ENCODE measurements at places on chromosomes 1 and 21.

GRCh38 chr1:203178821-203179666 lies 3.4 kb upstream of the MYBPH start:
- no peak for DNase-seq

- DNase-seq, result no peak
Measured at GRCh38 chr1:10862743-10863335, 66.4 kb upstream of the CASZ1 start.

- DNase-seq, result peak; percentile 79
Measured at GRCh38 chr1:2194319-2194897, at the start of gene FAAP20. Gene FAAP20 (minus strand): TSS chr1:2194772. CDS start chr1:2194749, 23 bp downstream.

DNA sequence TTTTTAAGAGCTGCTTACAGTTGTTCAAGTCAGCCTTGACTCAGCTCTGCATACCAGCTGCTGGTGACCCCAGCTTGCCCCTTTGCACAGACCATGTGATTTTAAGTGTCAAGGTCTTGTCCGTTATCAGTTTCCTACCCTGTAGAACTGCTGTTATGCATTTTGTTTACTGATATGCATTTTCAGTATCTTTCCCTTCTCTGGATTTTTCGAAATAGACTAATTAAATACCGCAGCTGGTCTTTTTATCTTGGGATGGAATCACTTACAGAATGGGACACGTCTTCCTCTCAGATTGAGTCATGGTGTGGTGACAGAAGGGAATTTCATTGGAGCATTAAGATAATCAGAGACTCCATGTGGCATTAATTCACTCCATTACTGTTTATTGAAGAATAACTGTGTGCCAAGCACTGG lies 145.6 kb downstream of the FMN2 start:
- no peak for DNase-seq

DNA sequence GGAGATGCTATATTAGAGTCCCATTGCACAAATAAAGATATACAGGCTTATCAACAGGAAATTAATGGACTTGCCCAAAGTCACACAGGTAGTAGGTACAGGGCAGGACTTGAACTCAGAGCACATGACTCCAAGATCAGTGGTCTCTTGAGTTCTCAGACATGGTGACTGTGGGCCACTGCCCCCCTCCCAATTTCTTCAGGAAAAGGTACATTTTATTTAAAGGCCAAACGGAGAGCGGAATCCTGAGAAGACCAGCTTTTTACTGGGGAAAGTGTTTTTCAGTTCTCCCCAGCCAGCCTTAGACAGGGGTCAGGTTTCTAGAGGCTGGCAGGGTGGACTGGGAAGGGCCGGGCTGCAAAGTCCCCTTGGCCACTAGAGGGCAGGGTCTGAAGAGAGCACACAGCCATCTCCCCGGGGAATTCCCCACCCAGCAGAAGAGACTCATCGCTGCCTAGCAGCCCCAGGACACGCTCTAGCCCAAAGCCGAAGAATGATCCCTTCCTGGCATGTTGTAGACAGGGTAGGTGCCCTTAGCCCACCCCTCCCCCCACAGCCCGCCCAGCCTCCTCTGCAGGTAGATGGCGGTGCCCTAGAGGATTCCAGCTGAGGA lies 29.7 kb downstream of the ACP6 start:
- DNase-seq, result peak; percentile 88

DNA sequence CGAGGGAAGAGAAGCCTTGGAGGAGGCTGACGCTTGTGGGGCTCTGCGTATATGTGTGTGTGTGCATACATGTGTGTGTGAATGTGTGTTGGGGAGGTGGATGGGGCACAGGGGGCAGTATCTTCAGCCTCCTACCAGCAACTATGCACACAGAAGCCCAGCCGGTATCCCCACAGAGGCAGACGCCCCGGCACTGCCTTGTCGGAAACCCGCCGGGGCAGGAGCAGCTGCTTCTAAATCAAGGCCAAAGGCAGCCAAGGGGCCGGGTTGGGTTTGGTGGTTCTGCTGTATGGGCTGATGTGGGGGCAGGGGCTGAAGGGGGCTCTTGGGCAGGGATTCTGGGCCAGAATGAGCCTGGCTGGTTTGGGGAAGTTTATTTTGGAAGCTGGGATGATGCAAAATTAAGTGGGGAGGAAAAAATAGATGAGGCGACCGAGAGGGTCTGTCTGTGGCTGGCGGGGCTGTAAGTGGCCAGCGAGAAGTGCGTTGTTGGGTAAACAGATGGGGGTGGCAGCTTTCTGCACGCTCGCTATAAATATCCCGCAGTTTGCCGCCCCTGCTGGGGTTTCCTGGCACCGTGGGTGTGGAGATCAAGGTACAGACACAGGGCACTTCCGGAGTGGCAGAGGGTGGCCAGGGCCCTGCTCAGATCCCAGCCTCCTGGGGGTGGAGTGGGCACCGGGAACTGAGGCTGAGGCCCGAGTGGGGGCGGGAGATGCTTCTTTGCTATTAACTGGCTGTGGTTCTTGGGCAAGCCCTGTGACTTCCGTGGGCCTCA lies 11.0 kb upstream of the WNT4 start:
- no peak for DNase-seq

DNA sequence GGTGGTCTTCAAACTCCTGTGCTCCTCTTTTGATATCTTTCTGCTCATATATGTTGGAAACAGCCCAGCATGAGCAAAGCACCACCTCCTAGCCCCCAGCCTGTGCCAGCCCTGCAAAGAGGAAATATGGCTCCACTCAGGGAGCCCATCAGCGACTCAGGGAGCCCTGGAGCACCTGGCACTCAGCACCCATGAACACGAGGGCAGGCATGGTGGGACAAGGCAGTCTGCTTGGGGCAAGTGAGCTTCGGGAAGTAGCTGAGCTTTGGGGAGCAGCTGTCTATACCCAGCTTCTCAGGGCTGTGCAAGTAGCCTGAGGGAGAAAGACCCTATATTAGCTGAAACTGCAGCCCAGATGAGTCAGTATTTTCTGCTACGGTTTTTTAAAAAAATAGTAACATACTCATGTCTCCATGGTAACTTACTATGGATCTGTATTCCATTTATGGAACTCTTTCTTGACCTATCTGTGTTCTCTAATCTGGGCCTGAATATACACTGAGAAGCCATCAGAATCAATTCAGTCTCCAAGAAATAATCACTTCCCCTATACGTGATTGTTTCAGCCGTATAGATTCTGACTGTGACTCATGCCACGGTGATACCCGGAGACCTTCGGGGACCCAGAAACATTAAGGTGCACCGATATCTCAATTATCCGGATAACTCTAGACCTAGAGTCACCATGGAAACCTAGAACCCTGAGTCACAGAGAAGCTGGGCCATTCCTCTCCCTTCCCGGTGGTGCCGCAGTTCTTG lies 1.5 kb upstream of the ETS2 start:
- no peak for DNase-seq

DNA sequence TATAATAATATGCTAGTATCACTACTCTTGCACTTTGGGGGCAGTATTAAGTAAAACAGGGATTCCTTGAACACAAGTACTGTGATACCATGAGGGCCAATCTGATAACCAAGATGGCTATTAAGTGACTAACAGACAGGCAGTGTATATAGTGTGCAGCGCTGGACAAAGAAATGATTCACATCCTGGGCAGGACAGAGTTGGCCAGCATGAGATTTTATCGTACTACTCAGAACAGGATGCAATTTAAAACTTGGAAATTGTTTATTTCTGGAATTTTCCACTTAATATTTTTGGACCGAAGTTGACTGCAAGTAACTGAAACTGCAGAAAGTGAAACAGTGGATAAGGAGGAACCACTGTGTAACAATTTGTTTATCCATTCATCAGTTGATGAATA lies 74.6 kb downstream of the DNTTIP2 start:
- no peak for DNase-seq

DNA sequence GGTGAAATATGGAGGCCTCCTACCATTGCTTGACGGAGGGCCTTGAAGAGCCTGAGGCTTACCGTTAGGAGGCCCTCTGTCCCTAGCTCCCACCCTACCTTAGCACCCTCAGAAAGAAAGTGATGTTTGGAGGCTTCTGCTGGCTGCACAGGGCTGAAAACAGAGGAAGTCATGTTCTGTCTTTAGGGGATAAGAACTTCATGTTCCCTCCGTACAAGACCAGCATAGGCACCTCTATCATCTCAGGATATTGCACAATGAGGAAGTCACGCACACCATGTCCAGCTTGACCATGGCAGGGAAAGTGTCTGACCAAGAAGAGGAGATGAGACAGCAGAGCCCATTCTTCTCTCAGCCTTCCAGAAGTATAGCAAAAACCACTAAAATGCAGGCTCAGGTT lies 13.8 kb downstream of the ADORA3 start:
- DNase-seq, result peak; percentile 45

- no peak for DNase-seq
Measured at GRCh38 chr1:13911697-13912619, 212.0 kb downstream of the PRDM2 start.

DNA sequence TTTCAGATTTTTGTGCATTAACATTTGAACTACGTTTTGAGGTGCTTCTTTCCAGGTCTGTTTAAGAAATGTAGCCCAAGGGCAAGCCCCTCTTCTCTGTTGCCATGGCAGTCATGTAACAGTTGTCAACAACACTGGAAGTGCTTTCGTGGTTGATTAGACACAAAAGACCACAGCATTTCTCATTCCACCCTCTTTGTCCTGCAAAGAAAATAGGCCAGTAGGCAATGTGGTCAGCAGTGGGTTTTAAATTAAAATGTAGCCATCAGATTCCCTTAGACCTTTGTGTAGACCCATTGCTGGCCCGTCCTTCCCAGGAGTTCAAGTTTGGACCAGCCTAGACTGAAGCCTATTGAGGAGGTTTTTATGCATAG lies 35.4 kb downstream of the VANGL1 start:
- DNase-seq, result no peak

DNA sequence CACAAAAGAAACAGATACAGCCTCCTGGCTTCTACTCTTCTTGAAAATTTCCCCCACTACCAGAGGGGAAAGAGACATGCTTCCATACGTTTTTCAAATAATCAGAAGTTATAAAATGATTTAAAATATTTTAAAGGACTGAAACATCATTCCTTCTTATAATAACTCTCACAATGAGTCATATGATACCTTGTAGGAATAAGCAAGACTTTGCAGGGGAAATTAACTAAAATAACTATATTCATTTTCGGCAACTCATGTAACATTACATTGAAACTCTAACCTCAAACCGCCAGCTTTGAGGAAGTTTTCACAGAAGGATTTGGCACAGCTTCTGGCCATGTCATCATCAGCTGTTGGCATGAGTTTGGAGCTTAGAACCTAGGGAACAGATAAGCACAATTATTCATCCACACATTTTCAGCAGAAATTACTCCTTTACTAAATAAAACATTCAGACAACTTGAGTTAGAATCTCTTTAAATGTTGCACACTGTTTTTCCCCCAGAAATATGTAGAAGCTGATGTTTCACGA lies 85.9 kb downstream of the USP24 start:
- peak; percentile 62 for DNase-seq

- DNase-seq, result no peak
Measured at GRCh38 chr1:88321706-88322105, 362.4 kb upstream of the PKN2 start.

- DNase-seq, result peak; percentile 28
Measured at GRCh38 chr1:221174330-221174993, 295.2 kb downstream of the HLX start.

Data from hematopoietic multipotent progenitor cell treated with erythropoietin and hydrocortisone succinate and interleukin-3 and kit ligand, for 6 days (in vitro differentiated cells).